ENCODE measurements at places on chromosomes 7 and 10.

DNA sequence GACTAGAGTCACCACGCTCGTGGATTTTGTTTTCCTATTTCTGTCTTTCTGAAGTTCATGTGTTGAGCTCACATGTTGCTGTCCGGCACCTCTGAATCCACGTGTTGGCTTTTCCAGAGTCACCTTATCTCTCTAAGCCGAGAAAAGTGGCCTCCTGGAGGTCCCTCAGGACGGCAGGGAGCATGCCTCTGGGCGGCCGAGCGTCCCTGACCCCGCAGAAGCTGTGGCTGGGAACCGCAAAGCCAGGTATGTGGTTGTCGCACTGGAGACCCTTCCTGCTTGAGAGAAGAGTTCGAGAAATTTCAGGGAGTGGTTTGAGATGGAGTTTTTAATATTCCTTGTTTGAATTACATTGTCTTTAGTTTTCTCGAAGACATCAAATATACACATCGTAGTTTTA is 12.6 kb downstream of the IQCE start:
- no peak for DNase-seq

- DNase-seq: no peak
Measured at GRCh38 chr10:29794776-29795611, 160.2 kb upstream of the SVIL start.

DNA sequence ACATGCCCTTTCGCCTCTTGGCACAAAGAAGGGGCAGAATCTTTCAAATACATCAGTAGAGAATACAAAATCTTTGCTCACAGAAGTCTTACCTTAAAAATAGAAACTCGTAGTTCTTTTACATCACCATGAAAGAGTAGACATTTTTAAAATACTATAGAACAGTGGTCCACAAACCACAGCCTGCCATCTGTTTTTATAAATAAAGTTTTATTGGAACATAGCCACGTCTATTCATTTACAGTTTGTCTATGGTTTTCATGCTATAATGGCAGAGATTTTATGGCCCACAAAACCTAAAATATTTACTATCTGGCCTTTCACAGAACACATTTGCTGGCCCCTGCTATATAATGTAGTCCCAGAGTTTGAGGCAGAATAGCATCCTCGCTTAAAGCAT is 46.1 kb upstream of the CABCOCO1 start:
- no peak for DNase-seq

GRCh38 chr7:76310102-76310957 is 7.9 kb downstream of the HSPB1 start:
- DNase-seq: no peak
